ENCODE measurements at places on chromosomes 2 and 18.
A peak's percentile ranks its signal among the peaks of the same experiment; 100 is the strongest.

- DNase-seq, result no peak
These were observed 34.2 kb upstream of the NPAS2 start for GRCh38 chr2:100785626-100786296.

DNA sequence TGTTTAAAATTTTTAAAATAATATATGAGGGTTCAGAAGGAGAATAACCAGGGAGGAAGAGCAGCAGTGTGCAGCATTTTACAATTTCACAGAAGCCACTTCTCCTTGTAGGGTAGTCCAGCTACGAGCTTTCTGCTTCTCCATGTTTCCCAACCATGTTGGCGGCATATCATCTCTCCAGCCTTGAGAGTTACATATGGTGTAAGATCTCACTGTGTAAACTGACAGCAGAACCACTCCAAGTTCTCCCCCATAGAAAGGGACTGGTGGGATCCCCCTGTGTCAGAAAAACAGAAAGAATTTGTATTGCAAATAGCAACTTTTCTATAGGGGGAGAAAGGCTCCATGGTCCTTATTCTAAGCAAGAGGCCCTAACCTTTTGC lies 266.8 kb upstream of the ACVR2A start:
- DNase-seq, result no peak

GRCh38 chr18:13338318-13338717 lies 119.8 kb downstream of the LDLRAD4 start:
- no peak for DNase-seq

- DNase-seq, result no peak
These were observed 41.0 kb downstream of the SLC14A2 start for GRCh38 chr18:45656194-45656770.

DNA sequence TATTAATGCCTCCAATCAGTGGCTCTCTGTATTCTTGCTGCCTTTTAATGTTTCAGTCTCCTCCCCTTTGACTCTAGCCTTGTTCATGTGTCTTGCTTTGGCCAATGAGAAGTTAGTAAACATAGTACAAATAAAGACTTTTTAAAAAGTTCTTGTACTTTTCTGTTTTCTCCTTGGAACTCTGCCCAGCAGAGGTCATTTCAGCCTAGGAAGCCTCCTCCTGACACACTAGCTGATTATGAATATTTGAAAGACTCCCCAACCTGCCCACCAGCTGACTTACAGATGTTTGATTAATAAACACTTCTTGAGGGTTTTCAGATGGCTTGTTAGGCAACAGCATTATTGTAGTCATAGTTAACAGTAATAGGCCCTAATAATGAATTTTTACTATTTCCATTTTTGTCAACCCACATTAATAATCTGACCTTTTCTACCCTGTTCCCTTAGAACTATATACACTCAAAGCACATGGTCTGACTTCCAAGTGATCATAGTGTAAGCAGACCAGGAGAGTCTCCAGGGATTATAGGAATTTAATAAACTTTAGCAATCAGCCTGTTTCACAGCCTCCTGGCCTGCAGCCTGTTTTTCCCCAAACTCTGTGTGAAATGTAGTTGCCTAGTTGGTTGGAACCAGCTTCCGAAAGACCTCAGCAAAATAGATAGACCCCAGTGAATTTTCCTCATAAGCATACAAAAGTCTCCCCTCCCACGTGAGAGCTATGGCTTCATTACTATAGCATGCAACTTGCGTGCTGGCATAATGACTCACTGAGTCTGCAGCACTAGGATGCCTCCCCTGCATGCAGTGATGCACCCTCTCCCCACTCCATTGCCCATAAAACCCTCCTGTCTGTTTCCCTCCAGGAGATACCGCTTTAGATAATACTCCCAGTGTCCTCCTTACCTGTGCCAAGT lies 670.7 kb upstream of the ZNF804A start:
- no peak for DNase-seq

- DNase-seq, result no peak
These were observed 19.4 kb upstream of the RNF138 start for GRCh38 chr18:32072321-32072720.

- DNase-seq, result peak; percentile 40
These were observed 54.5 kb downstream of the EPAS1 start for GRCh38 chr2:46351750-46352138.

GRCh38 chr18:22913861-22914260 lies 19.3 kb upstream of the RBBP8 start:
- DNase-seq, result no peak

- DNase-seq, result no peak
These were observed 13.5 kb downstream of the INPP4A start for GRCh38 chr2:98458207-98458606.

GRCh38 chr2:33258387-33258786 lies 218.1 kb upstream of the RASGRP3 start:
- no peak for DNase-seq

- no peak for DNase-seq
These were observed 27.3 kb upstream of the MGAT5 start for GRCh38 chr2:134226601-134227000.

DNA sequence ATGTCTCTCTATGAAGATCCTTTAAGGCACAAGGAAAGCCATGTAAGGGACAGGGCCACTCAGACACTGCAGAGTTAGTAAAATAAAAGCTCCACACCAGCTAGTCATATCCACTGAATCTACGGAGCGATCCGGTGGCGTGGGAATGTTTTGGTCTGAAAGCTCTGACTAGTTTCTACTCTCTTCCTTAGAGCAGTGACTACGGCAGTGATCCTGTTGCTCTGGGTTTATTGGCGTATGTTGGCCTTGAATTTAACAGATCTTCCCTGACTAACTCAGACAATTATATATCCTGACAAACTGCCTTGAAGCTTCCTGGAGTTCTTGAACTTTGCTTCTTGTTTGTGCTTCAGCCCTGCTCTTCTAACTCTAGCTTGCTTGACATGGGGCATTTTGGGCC lies 115.3 kb upstream of the FZD5 start:
- DNase-seq, result no peak

GRCh38 chr2:160434254-160434948 lies 59.2 kb downstream of the RBMS1 start:
- DNase-seq, result no peak

- DNase-seq, result no peak
These were observed 83.4 kb upstream of the RGPD4 start for GRCh38 chr2:107743274-107743673.
